ENCODE measurements at places on chromosomes 5 and 9.

DNA sequence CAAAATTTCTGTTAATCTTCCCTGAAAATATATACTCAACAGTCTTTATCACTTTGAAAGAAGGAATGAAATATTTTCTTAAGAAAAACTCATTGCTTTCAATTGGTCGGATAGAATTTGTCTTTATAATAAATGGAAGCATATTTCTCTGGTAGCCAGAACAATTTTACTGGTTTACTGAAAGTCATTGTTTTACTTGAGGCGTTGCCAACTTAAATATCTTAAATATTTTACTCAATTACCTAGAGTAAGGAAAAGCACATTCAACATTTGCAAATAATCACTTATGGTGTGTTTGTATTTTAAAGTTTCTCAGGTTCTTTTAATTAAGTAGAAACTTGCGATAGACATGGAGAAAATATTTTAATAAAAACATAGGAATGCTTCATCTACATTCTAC is 1181.7 kb downstream of the EFNA5 start:
- no peak for DNase-seq

- DNase-seq, result no peak
Observed at GRCh38 chr9:83444110-83444509, 94.1 kb downstream of the FRMD3 start.

- DNase-seq, result no peak
Observed at GRCh38 chr9:119216651-119217331, 152.4 kb downstream of the BRINP1 start.

- no peak for DNase-seq
Observed at GRCh38 chr9:135989722-135990467, 28.7 kb upstream of the UBAC1 start.

- no peak for DNase-seq
Observed at GRCh38 chr5:142527234-142527633, 158.7 kb downstream of the FGF1 start.

GRCh38 chr9:136857581-136858412 is 5.7 kb downstream of the MAMDC4 start:
- no peak for DNase-seq

DNA sequence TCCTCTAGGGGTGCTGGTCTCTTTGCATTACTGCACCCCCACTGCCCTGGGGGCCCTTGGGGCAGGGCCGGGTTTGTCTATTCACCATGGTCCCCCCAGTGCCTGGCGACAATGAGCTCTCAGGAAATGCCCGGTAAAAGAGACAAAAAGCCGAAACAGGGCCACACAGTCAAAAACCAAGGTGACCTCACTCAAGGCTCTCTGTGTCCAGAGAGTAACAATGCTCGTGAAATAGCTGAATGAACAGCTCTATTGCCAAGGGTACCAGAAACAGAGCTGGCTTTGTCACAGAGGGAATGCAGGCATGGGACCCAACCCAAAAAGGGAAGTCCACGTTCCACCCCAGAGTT is 16.0 kb downstream of the SH3PXD2B start:
- no peak for DNase-seq

DNA sequence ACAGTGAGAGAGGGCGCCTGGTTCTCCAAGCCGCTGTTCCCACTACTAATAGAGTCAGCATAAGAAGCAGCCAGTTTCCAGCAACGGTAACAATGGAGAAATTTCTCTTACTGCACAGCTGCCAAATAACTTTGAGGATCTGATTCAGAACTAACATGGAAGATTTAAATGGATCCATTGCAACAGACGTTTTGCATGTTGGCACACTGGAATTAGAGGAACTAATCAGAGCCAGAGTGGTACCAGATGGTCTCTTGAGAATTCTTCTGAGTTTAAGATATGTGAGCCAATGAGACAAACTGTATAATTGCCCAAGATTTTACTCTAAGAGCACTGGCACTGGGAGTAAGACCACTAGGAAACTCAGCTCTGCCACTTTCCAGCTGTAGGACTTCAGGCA is 186.5 kb downstream of the EFNA5 start:
- DNase-seq, result no peak

GRCh38 chr5:104937598-104937997 is 1375.0 kb upstream of the NUDT12 start:
- DNase-seq, result no peak

- DNase-seq, result no peak
Observed at GRCh38 chr5:154571325-154572035, 93.5 kb upstream of the HAND1 start.

GRCh38 chr5:121725450-121725849 is 126.2 kb upstream of the FTMT start:
- DNase-seq, result no peak

DNA sequence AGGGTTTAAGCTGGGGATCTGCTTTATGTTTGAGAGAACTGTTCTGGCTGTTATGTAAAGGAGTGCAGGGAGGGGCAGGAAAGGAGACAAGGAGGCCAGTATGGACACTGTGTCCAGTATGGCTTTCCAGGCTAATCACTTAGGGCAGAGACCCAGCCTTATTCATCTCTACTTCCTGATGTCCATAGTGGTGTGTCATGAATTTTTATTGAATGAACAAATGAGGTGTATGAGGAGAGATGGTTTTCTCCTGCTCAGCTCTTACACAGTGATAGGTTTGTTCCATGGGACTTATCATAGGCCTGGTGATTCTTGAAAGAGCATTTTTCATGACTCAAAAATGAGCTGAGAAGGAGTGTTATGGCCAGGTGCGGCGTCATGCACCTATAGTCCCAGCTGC is 20.5 kb upstream of the FGFR4 start:
- no peak for DNase-seq

- DNase-seq, result no peak
Observed at GRCh38 chr5:126188804-126189203, 234.4 kb upstream of the GRAMD2B start.

GRCh38 chr9:124228516-124228915 is 29.2 kb upstream of the NEK6 start:
- DNase-seq, result no peak

- DNase-seq, result no peak
Observed at GRCh38 chr9:121656941-121657470, 5.6 kb downstream of the DAB2IP start.

DNA sequence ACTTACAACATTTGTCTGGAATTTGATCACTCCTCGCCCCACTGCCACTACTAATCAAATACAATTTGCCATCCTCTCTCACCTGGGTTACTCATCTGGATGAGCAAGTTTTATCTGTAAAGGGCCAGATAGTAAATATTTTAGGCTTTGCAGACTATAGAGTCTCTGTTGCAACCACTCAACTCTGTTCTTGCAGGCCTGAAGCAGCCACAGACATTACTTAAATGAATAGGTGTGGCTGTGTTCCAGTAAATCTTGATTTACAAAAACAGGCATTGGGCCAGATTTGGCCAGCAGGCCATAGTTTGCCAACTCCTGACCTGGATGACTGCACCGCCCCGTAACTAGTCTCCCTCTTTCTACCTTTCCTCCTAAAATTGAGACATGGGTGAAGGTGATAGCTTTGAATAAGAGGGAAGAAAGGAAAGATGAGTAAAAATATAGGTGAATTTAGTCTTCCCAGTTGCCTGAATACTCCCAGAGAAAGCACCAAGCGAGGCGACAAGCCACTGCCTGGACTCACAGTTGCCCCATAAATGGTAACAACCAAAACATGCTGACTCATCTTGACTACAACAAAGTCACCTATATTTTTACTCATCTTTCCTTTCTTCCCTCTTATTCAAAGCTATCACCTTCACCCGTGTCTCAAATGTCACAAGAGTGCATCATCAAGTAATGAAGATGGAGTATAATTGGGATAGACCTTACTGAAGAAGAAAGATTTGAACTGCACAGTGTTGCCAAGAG is 32.5 kb upstream of the SCAMP1 start:
- DNase-seq, result no peak

DNA sequence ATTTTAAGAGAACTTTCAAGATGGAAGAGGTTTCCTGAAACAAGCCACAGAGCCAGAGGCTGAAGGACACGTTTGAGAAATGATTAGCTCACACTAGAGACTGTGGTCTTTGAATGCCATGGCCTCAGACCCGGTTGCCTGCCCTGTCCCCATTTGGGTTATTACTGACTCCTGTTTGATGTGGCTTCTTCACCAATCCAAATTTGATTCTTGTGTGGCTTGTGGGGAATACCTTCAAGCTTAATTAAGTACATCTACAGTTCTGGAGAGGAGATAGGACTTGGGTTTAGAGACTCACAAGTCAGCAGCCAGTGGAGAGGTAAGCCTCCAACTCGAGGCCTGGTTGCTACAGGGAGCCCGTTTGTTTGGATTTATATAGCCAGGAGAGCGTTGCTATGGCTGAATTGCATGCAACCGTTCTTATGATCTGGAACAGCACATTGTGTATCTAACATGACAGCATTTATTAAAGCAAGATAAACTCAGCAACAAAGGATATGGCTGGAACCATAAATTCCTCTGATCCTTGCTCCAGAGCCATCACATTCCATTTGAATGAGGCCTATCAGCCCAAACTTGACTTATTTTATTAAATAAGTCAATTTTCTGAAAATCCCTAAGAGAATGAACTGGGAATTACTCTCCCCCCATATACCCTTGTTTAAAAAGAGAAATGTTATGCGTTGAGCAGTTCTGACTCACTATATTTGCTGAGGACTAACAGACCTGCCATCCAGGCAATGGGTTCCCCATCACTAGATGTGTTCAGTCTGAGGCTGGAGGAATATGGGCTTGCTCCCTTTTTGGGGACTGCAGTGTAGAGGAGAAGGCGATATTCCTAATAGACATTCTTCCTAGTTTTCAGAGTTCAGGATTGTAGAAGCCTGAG is 88.4 kb upstream of the TNFSF8 start:
- no peak for DNase-seq

- no peak for DNase-seq
Observed at GRCh38 chr5:105849701-105850100, 1821.0 kb downstream of the EFNA5 start.

DNA sequence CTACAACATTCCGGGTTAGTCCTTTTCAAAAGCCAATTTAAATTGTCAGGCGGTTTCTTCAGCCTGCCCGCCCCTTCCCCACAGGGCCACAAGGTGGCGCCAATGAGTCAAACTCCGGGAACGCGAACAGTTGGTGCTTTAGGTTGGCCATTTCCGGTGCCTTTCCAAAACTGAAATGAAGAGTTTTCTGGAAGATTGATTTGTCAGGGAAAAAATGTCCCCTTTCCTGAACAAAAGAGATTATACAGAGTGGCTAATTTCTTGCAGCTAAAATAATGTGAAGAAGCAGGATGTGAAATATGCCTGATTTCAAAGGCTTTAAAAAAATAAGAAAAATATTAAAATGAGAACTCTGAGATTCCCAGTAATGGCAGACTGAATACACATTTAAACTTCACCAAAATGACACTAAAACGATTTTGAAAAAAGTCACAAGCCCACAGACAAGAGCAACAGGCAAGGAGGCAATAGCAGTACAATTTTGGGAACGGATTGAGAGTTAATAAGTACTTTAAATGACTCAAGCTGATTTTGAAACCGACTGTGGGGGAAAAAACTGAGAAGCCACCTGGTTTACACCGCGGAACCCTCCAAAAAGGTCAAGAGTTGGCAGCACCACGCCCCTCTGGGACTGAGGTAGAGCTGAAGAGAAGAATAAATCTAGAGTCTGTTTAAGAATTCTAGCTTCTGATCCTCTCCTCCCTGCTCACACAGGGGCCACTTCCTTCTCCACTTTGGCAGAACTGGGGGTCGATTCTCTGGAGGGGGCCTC is 45.7 kb downstream of the SLC46A2 start:
- peak; percentile 75 for DNase-seq

- DNase-seq, result no peak
Observed at GRCh38 chr5:78613151-78613533, 35.4 kb downstream of the LHFPL2 start.

GRCh38 chr9:91426123-91426745 is 2.6 kb upstream of the NFIL3 start:
- peak; percentile 61 for DNase-seq

DNA sequence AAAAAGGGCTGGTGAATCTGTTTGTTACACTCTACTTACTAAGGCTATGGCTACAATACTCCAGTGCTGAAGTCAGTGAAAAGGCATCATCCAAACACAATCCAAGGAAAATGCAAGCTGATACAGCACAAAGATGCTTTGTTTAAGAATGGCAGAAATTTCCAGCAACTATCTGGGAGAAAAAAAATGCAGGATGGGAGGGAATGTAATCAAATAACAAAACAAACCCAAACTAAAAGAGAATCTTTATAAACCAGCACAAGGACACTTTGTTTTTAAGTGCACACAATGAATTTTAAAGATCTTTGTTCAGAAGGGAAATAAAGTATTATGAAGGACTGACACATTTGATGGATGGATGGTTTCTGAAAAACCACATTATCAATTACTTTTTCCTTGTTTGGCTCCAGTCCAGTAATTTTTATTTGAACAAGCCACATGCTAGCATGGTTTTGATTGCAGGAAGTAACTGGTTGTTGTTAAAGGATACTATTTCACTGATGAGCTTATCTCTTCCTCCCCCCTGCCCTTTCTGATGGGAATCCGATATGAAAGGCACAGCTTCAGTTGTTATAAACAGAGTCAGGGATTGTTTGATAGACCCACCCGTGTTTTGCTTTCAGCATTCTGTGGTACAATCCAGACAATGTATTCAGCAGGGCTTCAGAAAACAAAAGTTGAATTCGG is 12.1 kb upstream of the TLE4 start:
- DNase-seq, result no peak

- DNase-seq, result no peak
Observed at GRCh38 chr5:172573120-172573882, 67.8 kb upstream of the NEURL1B start.

DNA sequence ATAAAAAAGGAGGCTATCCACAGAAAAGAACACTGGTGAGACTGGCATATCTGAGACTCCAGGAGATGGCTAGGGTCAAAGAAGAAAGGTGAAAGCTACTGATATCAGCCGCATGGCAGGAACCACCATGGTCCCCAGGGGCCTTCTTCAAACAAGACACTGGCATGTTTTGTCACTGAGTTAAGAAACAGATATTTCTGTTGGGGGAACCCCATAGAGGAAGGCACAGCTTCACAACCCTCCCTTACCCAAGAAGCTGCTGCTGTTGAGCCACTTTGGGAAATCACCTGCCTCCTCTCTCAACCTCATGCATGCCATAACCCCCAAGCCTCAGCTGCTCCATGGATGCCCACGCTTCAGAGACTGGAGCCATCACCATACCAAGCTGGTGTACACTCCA is 13.3 kb upstream of the BTNL3 start:
- DNase-seq, result no peak

DNA sequence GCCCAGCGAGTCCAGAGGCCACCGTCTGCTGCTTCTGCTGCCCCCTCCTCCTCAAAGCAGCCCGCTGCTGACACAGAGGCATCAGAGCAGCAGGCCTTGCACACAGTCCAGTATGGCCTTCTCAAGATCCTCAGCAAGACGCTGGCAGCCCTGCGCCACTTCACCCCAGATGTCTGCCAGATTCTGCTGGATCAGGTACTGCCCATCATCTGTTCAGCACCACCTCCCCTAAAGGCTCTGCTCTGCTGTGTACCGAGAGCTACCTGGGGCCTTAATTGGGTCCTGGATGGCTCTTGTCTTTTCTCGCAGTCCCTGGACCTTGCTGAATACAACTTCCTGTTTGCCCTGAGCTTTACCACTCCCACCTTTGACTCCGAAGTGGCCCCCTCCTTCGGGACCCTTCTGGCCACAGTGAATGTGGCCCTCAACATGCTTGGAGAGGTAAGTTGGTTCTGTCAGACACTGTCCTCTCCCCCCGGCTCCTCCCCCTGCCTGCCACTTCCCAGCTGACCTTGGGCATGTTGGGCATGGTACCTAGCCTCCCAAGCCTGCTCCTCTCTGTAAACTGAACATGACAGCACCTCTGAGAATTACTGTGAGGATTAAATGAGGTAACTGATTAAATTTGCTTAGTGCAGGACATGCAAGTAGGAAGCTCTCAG is 22.7 kb downstream of the SH3GLB2 start:
- no peak for DNase-seq

GRCh38 chr5:35172533-35172932 is 57.8 kb downstream of the PRLR start:
- no peak for DNase-seq

All from HTR-8/SVneo (cell line).